ENCODE measurements at places on chromosomes 12 and 14. TPM values are rescaled to one million over a fixed set of nuclear protein-coding genes. Genes with fewer than 3 reads are reported as not detected.

Gene ZC2HC1C
- total RNA-seq, result 0.48 TPM

Gene FAM186B
- not detected for total RNA-seq

Gene PRH2
- total RNA-seq, result 1.4 TPM

Gene SPIC
- 0.72 TPM for total RNA-seq

DNA sequence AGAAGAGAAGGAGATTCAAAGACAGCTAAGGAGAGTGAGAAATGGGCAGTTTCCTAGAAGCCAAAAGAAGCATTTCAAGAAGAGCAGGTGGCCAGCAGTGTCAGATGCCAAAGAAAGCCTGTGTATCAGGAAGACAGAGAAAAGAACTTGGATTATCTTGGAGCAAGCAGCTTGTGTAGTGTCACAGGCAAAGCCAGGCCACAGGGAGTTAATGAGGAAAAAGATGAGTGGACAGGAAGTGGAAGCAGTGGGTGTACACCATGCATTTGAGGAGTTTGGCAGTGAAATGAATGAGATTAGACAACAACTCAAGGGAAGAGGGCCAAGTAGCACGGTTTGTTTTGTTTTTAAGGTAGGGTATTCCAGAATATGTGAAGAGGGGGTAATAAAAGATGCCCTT lies 5.6 kb upstream of the MYH7 start:
- DNase-seq, result peak; percentile 7

- peak; percentile 83 for DNase-seq
Observed at GRCh38 chr12:121132601-121133481, at the start of gene P2RX7. P2RX7 (plus strand) TSS chr12:121132876; CDS start chr12:121132971, 95 bp downstream.

DNA sequence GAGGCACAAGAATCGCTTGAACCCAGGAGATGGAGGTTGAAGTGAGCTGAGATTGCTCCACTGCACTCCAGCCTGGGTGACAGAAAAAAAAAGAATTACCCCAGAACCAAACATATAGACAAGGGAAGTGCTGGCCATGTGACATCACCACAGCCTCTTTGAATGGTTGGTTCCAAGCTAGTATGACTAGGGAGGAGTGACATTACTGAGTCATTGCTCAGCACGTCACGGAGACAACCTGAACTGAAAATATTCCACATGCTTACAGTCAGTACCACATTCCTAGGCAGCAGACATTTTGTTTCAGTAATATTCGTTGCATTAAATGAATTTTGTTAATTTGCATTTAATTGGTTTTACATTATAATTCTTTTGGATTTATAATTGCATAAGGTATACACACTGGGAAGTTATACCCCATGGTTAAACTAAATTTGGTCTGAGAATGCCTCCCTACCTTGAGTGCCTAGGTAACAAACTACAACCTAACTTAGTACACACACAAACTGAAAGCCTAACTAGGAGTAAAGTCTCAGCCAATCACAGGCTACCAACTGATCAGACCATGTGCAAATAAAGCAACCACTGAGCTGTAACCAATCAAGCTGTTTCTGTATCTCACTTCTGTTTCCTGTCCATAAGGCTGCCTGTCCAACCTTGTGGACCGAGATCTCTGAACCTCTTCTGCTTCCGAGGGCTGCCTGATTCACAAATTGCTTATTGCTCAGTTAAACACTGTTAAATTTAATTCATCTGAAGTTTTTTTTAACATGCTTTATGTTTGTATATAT lies 164.4 kb downstream of the CAND1 start:
- DNase-seq, result no peak

- DNase-seq, result peak; percentile 40
Observed at GRCh38 chr14:92384461-92385133, 61.6 kb downstream of the SLC24A4 start.

- no peak for DNase-seq
Observed at GRCh38 chr12:58026897-58027891, 85.8 kb downstream of the ATP23 start.

- peak; percentile 75 for DNase-seq
Observed at GRCh38 chr12:62044450-62045135, 215.6 kb upstream of the USP15 start.

- DNase-seq, result peak; percentile 75
Observed at GRCh38 chr14:76924371-76925096, 98.3 kb downstream of the LRRC74A start.

DNA sequence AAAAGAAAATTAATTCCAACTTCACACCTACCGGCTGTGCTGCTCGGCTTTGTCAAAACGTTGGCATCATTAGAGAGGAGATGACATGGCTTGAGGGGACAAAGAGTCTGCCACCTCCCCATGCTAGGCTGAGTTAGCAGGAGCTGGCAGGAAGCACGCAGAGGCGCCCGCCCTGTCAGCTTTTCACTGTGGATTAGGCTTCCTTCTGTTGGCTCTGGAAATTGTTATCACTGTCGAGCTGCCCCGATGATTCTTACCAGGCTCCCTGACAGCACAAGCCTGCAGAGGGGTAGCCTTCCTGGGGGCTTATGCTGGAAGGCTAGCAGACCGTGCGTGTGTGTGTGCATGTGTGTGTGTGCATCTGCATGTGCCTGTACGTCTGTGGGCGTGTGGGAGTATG lies 490.9 kb upstream of the TBX3 start:
- DNase-seq, result peak; percentile 94

DNA sequence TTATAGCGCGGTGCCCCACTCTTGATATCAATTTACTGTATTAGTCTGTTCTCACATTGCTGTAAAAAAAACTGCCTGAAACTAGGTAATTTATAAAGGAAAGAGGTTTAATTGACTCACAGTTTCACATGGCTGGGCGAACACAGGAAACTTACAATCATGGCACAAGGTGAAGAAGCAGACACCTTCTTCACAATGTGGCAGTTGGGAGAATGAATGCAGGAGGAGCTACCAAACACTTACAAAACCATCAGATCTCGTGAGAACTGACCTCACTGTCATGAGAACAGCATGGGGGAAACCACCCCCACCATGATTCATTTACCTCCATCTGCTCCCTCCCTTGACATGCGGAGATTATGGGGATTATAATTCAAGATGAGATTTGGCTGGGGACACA lies 42.3 kb downstream of the FBXO34 start:
- no peak for DNase-seq

DNA sequence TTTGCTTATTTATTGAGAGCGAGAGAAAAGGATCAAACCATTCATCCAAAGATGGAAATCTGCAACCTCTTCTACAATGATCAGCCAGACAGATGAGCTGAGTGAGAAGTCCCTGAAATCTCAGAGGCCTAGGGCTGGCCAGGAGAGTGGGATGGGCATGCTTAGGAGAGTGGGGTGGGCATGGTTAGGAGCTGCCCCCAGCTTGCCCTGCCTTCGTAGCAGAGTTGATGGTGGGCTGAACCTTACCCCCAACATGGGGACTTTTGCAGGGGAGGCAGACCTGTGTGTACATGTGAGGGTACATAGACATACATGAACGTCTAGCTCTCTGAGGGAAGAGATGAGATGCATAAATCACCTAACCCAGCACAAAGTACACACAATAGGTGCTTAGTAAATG lies 95.7 kb upstream of the ESRRB start:
- no peak for DNase-seq

Data from umbilical cord (tissue), 2 donors.